Endodermal cell (in vitro differentiated cells): ENCODE measurements at places on chromosomes 4 and X. TPM values are rescaled to one million over a fixed set of nuclear protein-coding genes. Genes with fewer than 3 reads are reported as not detected.

LRIT3 gene
- 1.5 and 1.7 TPM in 2 replicates for total RNA-seq

TKTL2 gene
- total RNA-seq, result not detected in 2 replicates

LRP2BP gene
- 1.7 TPM in 1 of 3 replicates, not detected in the others for total RNA-seq

TMEM150C gene
- total RNA-seq, result 26.5 to 36.0 TPM (median 32.8 TPM) in 3 replicates

ADRA2C gene
- 16.0 and 16.5 TPM in 2 replicates for total RNA-seq

AREG gene
- 1.3 and 2.3 TPM in 2 replicates for total RNA-seq

PAK3 gene
- total RNA-seq, result 2.9 and 4.2 TPM in 2 replicates

DGAT2L6 gene
- not detected in 2 replicates for total RNA-seq

CT47B1 gene
- total RNA-seq, result not detected in 2 replicates

DNA sequence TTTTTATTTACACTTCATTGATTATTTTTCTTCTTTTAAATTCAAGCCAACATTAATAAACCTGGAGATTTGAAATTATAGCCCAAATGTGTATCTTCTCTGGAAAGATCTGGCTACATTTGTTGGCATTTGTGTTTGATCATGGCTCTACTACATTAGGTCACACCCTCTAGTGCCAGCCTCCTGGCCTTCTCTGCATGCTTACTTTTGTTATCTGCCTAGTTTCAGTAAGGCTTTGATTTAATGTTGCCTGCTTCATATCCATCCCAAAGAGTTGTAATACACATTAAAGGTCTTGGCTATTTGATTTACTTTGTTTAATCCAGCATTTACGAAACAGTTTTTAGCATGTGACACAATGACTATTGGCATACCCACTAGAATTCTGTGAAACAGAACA, 224.5 kb downstream of the TRAM1L1 start:
- H3K4me1 ChIP-seq, result no peaks in the 10 kb centered on the region
- H3K36me3 ChIP-seq, result no peaks in the 10 kb centered on the region
- no peak overlapping the region for H3K4me3 ChIP-seq
- DNase-seq, result no peak
- no peaks in the 10 kb centered on the region for H3K27me3 ChIP-seq

DNA sequence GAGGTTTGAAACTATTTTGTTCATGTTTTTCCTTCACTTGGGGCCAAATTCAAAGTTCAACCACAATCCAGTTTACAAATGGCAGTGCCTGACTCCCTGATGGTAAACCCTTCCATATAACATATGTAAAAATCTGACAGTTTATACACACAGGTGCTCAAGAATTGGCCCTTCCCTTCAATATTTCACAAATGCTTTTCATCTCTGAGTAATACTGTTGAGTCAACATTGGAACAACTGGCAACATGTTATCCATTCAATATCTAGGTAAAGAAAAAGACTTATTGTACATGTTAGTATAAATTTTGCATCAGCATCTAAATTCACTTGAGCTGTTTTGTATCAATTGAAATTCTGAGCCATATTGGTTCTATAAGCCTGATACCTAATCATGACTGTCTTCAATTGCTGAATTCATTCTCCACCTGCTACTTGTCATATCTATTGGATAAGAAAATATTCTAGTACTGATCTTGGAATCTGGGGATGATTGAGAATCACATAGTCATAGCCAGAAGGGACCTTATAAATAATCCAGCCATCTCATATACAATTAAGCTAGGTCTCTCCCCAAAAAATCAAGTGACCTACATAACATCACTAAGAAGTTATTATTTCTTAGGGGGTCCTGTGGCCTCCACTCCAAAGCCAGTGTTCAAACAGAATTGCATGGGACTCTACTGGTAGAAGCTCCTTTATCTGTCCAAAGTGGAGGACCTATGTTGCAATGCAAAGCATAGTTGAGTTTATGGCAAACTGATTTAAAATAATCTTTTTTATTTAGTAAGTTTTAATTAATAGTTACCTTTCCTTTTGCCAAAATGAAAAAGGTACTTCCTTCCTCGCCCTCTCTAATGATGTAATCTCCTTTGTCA, 61.9 kb downstream of the PRKG2 start:
- no peaks in the 10 kb centered on the region for H3K4me1 ChIP-seq
- no peak overlapping the region for H3K4me3 ChIP-seq
- no peaks in the 10 kb centered on the region for H3K36me3 ChIP-seq
- no peaks in the 10 kb centered on the region for H3K27me3 ChIP-seq

DNA sequence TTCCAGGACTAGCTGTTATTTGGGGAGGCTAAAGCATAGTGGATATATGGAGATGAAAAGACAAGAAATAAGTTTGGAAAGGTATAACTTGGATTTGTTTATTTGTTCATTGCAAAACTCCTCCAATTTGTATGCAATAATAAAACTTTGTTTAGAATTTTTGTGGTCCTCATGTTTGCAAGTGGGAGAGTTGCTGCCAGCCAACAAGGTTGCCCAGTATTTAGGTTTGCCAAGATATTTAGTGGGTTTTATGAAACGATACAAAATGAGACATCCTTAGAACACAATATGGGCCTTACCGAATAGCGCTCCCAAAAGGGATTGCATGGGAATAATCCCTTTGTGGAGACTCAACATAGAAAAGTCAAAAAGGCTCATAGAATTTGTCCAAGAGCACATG, 162.1 kb downstream of the INPP4B start:
- H3K27me3 ChIP-seq, result no peaks in the 10 kb centered on the region
- H3K4me1 ChIP-seq, result no peaks in the 10 kb centered on the region
- H3K36me3 ChIP-seq, result no peaks in the 10 kb centered on the region
- no peak overlapping the region for H3K27ac ChIP-seq
- H3K4me3 ChIP-seq, result no peak overlapping the region

DNA sequence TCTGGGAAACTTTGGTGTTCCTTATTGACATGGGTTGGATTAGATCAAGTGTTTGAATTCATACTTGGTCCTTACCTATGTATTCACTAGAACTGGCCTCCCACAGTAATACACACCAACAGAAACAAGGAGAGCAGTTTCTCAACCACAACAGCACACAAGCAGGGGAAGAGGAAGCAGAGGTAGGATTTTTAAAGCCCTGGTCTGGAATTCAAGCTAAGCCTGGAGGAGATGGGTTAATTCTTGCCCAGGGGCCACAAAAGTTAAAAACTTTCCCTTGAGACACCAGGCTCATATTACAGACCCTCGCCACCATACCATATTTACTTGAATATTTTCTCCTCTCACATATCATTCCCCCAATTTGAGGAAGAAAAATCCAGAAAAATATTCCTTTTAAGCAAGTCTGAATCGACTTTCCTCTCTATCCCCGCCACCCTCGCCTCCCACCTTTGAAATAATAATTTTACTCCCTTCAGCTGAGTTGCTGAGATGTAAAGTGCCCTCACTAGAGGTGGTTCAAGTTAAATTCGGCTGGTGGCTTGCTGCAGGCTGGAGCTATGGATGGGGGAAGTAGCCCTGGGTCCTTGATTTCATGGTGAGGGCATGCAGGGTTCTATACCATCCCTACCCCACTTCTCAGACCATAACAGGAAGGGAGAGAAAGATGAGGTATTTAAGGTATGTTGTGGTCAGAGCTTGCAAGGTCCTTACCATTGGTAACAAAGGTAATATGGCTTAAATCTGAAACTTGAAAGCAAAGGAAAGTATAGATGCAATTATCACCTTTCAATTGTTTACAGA, 440.2 kb downstream of the INPP4B start:
- no peaks in the 10 kb centered on the region for H3K36me3 ChIP-seq
- peaks cover 8% of the 10 kb centered on the region for H3K4me1 ChIP-seq
- DNase-seq, result peak; percentile 72
- H3K4me3 ChIP-seq, result no peak overlapping the region
- H3K27me3 ChIP-seq, result no peaks in the 10 kb centered on the region

- no peaks in the 10 kb centered on the region for H3K36me3 ChIP-seq
- H3K4me3 ChIP-seq, result no peak overlapping the region
- H3K27me3 ChIP-seq, result no peaks in the 10 kb centered on the region
- H3K27ac ChIP-seq, result no peak overlapping the region
- no peaks in the 10 kb centered on the region for H3K4me1 ChIP-seq
Measured at GRCh38 chr4:187208651-187209050, 485.0 kb upstream of the FAT1 start.

DNA sequence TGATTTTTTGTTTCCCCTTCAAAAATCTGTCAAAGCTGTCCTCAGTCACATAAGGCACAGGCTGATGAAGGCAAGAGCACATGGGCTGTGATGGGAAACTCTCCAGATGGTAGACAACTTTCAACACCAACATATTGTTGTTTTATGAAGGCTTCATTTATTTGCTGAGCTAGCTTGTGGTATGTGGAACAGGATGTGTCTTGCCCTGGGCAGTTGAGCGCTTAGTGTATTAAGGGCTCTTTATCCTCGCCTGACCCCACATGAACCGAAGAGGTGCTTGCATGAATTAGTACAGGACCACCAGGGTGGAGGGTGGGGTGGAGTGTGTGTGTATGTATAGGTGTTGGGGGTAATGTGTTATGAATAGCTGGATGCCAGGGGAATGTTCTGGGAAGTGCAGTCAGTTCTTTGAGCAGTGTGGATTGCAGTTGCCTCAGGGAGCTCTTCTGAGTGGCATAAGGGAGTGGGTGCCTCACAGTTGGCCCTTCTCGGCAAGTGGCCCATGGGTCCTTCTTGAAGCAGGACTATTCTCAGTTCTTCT, 103.1 kb downstream of the PHEX start:
- H3K4me3 ChIP-seq, result no peak overlapping the region
- H3K27me3 ChIP-seq, result no peaks in the 10 kb centered on the region
- no peaks in the 10 kb centered on the region for H3K36me3 ChIP-seq
- peak overlapping the region; percentile 86 for H3K27ac ChIP-seq

- H3K4me3 ChIP-seq, result no peak overlapping the region
- H3K27ac ChIP-seq, result no peak overlapping the region
- DNase-seq, result no peak
- no peaks in the 10 kb centered on the region for H3K36me3 ChIP-seq
- H3K4me1 ChIP-seq, result no peaks in the 10 kb centered on the region
Measured at GRCh38 chrX:34584781-34585180, 72.3 kb downstream of the TMEM47 start.

DNA sequence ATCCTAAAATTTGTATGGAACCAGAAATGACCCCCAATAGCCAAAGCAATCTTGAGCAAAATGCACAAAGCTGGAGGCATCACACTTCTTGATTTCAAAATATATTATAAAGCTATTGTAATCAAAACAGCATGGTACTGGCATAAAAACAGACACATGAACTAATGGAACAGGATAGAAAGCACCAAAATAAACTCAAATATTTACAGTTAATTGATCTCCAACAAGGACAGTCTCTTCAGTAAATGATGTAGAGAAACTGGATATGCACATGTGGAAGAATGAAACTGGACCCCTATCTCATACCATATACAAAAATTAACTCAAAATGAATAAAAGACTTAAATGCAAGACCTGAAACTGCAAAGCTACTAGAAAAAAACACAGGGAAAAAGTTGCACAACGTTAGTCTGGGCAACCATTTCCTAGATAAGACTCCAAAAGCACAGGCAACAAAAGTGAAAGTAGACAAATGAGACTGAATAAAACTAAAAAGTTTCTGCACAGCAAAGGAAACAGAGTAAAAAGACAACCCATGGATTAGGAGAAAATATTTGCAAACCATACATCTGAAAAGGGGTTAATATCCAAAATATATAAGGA, 64.9 kb downstream of the CD99L2 start:
- H3K4me1 ChIP-seq, result no peaks in the 10 kb centered on the region
- no peak overlapping the region for H3K27ac ChIP-seq
- H3K36me3 ChIP-seq, result peaks cover under 1% of the 10 kb centered on the region
- no peaks in the 10 kb centered on the region for H3K27me3 ChIP-seq
- DNase-seq, result no peak

- peak; percentile 77 for DNase-seq
- H3K36me3 ChIP-seq, result no peaks in the 10 kb centered on the region
- no peaks in the 10 kb centered on the region for H3K27me3 ChIP-seq
- H3K4me3 ChIP-seq, result no peak overlapping the region
- no peaks in the 10 kb centered on the region for H3K4me1 ChIP-seq
Measured at GRCh38 chrX:47723689-47724088, 64.7 kb upstream of the UXT start.

DNA sequence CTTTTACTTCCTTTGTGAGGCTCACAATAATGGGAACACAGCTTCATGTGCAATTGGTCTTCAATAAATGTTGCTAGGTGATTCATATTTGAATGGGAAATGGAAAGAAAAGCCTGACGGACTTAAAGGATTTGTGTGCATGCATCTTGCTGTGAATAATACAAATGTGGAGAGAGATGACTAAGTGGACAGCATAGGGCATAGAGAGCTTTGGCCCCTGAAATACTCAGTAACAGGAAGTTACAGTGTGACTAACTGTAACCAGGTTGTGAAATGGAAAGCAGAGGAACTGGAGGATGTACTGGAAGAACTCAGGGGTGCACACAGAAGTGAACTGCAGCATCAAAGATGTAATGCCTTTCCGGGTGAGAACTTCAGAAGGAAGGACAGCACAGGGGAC, 206.7 kb downstream of the MGST2 start:
- no peak overlapping the region for H3K4me3 ChIP-seq
- H3K4me1 ChIP-seq, result peaks cover 5% of the 10 kb centered on the region
- H3K36me3 ChIP-seq, result peaks cover 18% of the 10 kb centered on the region
- H3K27me3 ChIP-seq, result no peaks in the 10 kb centered on the region
- no peak overlapping the region for H3K27ac ChIP-seq

- no peaks in the 10 kb centered on the region for H3K27me3 ChIP-seq
- H3K4me3 ChIP-seq, result no peak overlapping the region
- H3K4me1 ChIP-seq, result peaks cover 9% of the 10 kb centered on the region
- DNase-seq, result no peak
- no peaks in the 10 kb centered on the region for H3K36me3 ChIP-seq
Measured at GRCh38 chr4:186082221-186082620, 13.3 kb downstream of the TLR3 start.

DNA sequence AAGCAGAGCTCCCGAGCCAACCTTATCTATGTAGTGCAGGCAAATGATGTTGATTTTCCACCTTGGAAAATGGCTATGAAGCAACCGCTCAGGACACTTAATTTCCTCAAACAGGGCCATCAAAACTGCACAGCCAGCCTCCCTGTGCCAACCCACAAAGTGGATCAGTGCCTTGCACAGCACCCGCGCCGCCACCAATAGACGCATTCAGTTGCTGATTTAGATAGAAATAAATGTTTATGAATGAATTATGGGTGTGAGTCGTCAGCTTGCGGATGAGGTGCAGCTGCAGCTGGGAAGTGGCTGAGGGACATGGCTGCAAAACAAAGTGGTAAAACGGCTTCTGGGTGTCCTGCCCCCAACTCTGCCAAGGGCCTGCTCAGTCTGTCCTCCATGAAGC, 47.0 kb downstream of the SOD3 start:
- H3K4me3 ChIP-seq, result no peak overlapping the region
- H3K36me3 ChIP-seq, result no peaks in the 10 kb centered on the region
- no peaks in the 10 kb centered on the region for H3K27me3 ChIP-seq
- no peak for DNase-seq
- no peak overlapping the region for H3K27ac ChIP-seq
